ENCODE measurements at places on chromosomes 5 and 9.

DNA sequence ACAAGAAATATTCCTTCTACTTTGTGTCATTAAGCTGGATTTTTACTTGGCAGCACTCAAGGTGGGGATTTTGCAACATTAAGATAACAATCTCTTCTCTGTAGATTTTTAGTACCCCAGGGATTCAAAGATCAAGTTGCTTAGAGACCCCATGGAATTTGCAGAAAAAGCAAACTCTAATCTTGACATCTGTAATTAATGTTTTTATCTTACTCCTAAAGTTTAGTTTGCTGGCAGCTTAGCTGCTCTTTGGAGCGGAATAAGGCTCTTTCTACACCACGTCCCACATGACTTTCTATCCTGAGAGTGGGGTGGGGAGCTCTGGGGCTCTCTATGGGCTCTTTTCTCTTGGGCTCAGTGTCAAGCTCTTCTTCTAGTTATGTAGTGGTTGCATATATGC lies 21.7 kb upstream of the SPDL1 start:
- DNase-seq = no peak

DNA sequence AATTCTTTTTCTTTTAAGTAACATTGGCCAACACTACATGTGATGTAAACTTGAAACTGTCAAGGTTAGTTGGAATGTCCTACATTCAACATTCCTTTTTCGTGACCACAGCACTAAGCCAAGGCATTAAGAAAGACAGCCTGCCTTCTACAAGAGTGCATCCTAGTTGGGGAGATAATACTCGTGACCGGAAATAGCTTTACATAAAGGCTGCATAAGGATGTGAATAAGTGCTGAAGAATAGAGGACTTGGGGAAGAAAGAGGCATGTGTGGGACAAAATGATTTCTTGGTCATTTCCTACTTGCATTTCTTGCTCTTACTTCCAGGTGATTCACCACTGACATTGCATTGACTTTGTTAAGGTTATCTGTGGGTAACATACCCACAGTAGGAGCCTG lies 282.0 kb downstream of the DMRT2 start:
- no peak for DNase-seq

GRCh38 chr5:76682387-76682786 lies 33.5 kb upstream of the F2R start:
- no peak for DNase-seq

DNA sequence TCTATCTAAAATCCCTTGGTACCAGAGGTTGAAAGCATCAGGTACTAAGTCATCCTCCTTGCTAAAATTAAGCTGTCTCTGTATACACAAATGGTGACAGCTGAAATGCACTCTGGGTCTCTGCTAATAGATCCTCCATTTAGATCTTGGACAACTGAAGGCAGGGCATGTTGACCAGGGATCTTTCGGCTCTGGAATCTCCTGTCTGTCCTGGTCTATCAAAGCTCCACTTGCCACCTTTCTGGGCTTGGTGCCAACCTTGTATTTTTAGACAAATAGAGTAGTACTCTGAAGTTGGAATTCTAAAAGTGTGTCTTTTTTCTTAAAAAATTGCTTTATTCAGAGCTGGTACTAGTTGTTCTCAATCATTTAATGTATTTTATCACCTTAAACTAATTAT lies 135.2 kb upstream of the HMHB1 start:
- DNase-seq = no peak

- peak; percentile 77 for DNase-seq
These were observed at the start of gene ZNF300 for GRCh38 chr5:150904479-150905311. ZNF300 (minus strand) TSS chr5:150904980; CDS start chr5:150903155, 1,825 bp downstream.

- DNase-seq = peak; percentile 36
These were observed 48.1 kb downstream of the POC5 start for GRCh38 chr5:75668977-75669689.

- no peak for DNase-seq
These were observed 51.2 kb upstream of the TRIM32 start for GRCh38 chr9:116635908-116636307.

DNA sequence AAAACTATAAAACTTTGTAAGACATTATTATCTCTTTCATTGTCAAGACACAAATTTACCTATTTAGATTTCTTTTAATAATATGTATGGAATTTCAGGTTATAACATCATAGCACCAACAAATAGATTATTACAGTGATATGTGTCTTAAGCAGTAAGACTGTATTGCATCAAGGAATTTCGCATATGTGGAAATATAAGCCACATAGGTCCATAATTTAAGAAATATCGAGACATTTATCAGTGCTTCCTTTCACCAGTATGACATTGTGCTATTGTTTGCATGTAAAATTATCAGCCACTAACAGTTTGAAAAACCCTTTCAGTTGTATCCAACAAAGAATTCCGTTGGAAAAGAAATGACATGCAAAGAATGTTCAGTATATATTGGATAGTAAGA lies 186.7 kb upstream of the RASA1 start:
- DNase-seq = no peak

DNA sequence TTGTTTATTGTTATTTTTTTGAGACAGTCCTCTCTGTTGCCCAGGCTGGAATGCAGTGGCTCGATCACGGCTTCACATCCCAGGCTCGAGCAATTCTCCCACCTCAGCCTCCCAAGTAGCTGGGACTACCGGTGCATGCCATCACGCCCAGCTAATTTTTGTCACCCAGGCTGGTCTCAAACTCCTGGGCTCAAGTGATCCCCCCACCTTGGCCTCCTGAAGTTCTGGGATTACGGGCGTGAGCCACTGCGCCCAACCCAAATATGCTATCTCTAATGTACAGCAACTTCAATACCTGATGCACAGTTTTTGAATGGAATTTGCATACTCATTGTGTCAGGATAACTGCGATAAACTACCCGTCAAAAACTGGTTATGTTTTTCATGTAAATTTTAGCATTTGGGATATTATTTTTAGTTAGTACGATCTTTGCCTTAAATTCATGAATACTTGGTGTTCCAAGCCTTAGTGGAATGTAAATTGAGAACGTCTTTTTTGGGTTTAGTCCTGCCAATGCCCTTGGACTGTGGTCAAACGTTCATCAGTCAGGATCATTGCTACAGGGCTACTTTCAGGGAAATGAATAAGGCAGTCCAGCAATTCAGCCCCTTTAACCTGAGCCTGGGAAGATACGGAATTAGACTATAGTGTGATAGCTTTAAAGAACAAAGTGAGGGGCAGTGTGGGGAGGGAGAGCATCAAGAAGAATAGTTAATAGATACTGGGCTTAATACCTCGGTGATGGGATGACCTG lies 4.4 kb downstream of the UGCG start:
- no peak for DNase-seq

GRCh38 chr9:132409828-132410528 lies at the start of gene CFAP77:
CFAP77 (plus strand) TSS chr9:132410211; CDS start chr9:132410272, 61 bp downstream.
- DNase-seq = peak; percentile 19

DNA sequence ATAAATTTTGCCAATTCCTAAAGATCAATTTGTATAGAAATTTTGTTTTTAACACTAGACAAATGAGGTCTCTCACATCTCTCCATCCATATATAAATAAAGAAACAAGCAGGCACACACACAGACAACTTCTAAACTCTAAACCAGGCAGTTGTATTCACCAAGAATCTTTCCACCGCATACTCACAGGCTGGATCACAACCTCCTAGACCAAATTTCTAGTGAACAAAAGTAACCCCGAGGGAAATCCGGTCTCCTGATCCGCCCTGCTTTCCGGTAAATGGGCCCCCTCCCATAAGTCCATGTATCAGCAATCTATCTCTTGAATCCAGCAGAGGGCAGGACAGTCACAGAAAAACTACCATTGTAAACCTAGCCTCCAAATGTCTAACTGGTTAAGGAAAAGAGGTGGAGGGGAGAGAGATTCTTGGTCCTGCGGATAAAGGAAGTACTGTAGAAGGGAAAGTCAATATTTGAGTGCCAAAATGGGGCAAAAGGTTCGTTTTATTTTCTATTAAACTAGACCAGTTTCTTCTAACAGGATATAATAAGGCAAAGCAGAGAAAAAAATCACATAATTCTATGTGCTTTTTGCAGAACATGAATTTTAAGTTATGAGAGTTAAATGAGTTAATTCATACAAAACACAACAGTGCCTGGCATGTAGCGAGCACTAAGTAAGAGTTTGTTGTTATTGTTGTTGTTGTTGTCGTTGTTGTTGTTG lies 4.8 kb upstream of the SMU1 start:
- peak; percentile 53 for DNase-seq

- DNase-seq = no peak
These were observed 27.6 kb downstream of the ZBTB43 start for GRCh38 chr9:126832440-126832839.

DNA sequence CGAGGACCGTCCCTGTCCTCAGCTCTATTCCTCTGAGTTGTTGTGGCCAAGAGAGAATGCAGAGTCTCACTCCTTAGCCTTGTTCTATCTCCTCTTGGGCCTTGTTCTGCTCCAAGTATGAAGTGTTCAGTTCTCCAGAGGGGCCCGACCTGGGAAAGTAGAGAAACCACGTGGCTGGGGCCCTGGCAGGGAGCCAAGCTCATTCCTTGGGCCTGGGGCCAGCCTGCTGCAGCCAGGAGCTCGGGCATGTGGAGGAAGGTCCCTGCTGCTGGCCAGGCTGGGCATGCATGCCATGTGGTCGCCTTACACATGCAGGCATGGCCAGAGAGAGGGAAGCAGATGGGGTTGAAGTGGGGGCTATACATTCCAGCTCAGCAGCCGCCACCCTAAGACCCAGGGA lies 60.7 kb downstream of the COL27A1 start:
- no peak for DNase-seq

DNA sequence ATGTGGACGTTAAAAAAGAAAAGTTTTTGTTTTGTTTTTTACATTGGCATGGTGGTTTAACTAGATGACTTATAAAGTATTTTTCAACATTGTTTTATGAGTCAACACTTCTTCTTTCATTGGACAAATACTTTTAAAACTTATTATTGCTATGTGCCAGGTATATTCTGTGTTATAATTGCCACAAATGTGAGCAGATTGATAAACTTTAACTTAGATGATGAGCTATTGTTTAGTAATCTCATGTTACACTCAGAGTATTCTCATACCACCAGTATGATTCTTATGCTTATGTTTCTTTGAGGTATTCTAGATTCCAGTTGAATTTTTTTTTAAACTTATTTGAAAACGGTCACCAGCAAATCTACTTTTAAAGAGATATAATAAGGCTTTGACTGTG lies 60.3 kb downstream of the RASA1 start:
- DNase-seq = no peak

DNA sequence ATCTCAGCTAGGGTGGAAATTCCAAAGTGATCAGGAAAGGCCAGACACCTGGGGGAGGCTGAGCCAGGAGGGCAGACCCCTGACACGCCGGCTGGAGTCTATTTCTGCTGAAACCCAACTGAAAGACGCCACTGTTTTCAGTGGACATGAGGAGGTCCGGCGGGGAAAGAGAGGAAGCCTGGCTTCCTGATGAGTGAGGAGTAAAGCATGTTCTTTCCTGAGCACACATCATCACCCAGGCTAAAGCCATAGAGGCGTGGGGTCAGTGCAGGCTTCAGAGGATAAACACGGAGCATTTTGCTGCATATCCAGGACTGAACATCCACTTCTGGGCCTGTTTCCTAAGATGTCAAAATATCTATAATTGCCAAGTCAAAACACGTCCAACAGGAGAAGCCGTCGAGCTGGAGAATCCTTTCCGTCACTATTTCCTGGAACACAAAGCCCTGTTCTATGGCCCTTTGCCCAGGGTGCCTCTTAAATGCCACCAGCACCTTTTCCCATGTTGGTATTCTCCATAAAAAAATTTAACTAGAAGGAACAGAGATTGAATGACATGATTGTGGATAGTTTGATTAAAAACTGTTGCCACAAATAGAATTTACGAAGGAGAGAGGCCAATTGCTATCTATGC lies 597.9 kb upstream of the ADAMTS16 start:
- no peak for DNase-seq

GRCh38 chr9:90499761-90500160 lies 142.9 kb downstream of the DIRAS2 start:
- no peak for DNase-seq

- peak; percentile 49 for DNase-seq
These were observed 27.3 kb downstream of the ETF1 start for GRCh38 chr5:138515556-138516245.

GRCh38 chr5:111840036-111840674 lies 83.2 kb upstream of the NREP start:
- DNase-seq = no peak
